ENCODE measurements at places on chromosomes 7 and 10. TPM values are rescaled to one million over a fixed set of nuclear protein-coding genes. Genes with fewer than 3 reads are reported as not detected.

Gene SLC13A1
- total RNA-seq, result not detected

Gene GLCCI1
- total RNA-seq, result 49.8 TPM

Gene LHFPL3
- total RNA-seq, result 0.47 TPM

Gene MLXIPL
- total RNA-seq, result 215 TPM

Gene GPR37
- 76.3 TPM for total RNA-seq

Gene CYP26A1
- not detected for total RNA-seq

Gene TRIM73
- total RNA-seq, result 17.3 TPM

Gene AGMO
- 52.8 TPM for total RNA-seq

Gene ETV1
- 13.9 TPM for total RNA-seq

Gene MCMBP
- total RNA-seq, result 47.4 TPM

Gene TIAL1
- total RNA-seq, result 71.0 TPM

GRCh38 chr7:26655781-26656180 lies 208.6 kb downstream of the SKAP2 start:
- H3K27ac ChIP-seq, result no peak overlapping the region
- H3K4me1 ChIP-seq, result no peaks in the 10 kb centered on the region
- no peaks in the 10 kb centered on the region for H3K36me3 ChIP-seq
- DNase-seq, result no peak
- H3K4me3 ChIP-seq, result no peak overlapping the region
- H3K27me3 ChIP-seq, result no peaks in the 10 kb centered on the region

GRCh38 chr10:31129271-31129670 lies 97.6 kb upstream of the ZNF438 start:
- no peak overlapping the region for H3K27ac ChIP-seq
- no peaks in the 10 kb centered on the region for H3K27me3 ChIP-seq
- H3K4me1 ChIP-seq, result peaks cover 2% of the 10 kb centered on the region
- DNase-seq, result peak; percentile 71
- H3K36me3 ChIP-seq, result no peaks in the 10 kb centered on the region
- no peak overlapping the region for H3K4me3 ChIP-seq

DNA sequence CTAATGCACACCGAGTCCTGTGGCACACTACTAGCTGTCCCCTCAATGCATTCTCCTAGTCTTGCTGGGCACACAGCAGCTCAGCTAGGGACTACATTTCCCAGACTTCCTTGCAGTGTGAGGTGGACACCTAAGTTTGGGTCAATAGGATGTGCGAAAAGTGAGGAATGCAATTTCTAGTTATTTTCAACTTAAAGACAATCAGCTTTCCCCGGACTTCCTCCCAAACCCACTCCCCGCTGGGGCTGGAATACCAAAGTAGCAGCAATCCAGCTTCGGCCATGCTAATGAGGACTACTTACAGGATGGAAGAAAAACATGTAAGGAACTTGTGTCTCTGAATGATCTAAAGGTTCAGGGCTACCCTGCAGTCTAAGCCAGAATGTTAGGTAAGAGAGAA lies 286.4 kb upstream of the LRRN3 start:
- no peaks in the 10 kb centered on the region for H3K27me3 ChIP-seq
- no peak for DNase-seq
- no peak overlapping the region for H3K27ac ChIP-seq
- no peaks in the 10 kb centered on the region for H3K4me1 ChIP-seq
- H3K36me3 ChIP-seq, result no peaks in the 10 kb centered on the region

DNA sequence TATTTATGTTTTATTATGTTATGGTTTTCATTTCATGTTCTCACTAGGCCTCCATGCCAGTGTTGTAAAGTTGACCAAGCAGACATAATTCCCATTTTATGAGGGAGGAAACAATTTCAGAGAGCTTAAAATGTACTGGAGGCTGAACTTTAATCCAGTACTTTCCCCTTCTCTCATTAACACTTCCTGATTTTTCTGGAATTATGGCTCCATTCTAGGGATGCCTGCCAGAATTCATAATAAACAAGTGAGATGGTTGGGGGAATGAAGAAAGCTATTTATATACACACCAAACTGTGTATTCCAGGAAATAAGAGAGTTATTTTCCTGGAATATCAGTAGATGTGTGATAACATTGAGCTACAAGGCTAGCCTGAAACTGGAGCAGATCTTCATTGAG lies 6.9 kb downstream of the TMEM236 start:
- H3K4me1 ChIP-seq, result no peaks in the 10 kb centered on the region
- H3K36me3 ChIP-seq, result no peaks in the 10 kb centered on the region
- no peak overlapping the region for H3K27ac ChIP-seq
- no peak overlapping the region for H3K4me3 ChIP-seq
- DNase-seq, result no peak

- DNase-seq, result peak; percentile 76
- H3K4me3 ChIP-seq, result no peak overlapping the region
- no peaks in the 10 kb centered on the region for H3K36me3 ChIP-seq
- no peaks in the 10 kb centered on the region for H3K27me3 ChIP-seq
- no peak overlapping the region for H3K27ac ChIP-seq
Observed at GRCh38 chr7:105934572-105935185, 28.4 kb upstream of the CDHR3 start.

- no peak overlapping the region for H3K4me3 ChIP-seq
- H3K27ac ChIP-seq, result no peak overlapping the region
- peaks cover 3% of the 10 kb centered on the region for H3K4me1 ChIP-seq
- H3K36me3 ChIP-seq, result no peaks in the 10 kb centered on the region
- DNase-seq, result no peak
Observed at GRCh38 chr7:55411844-55412243, 46.7 kb downstream of the LANCL2 start.

DNA sequence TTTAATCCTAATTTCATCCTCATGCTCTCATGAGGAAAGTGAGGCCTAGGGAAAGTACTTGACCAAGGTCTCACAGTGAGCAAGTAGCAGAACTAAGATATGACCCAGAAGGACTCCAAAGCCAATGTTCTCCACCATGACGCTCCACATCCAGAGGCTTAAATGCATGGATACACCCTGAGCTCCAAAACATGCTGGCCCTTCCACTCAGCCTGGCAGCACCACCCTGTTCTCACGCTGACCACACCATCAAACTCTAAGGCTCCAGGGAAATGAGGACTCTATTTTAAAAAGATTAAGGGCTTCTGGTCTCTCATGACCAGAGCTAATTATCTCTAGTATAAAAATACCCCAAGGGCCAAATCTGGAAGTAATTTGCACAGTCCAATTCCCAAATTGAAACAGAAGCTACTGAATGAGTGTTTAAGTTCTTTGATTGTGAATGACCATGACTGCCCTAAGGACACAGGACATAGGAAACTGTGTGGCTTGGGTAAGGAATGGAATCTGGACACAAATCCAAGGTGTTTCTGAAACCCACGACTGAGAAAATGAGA lies 71.1 kb upstream of the ABLIM1 start:
- H3K4me1 ChIP-seq, result no peaks in the 10 kb centered on the region
- no peak for DNase-seq
- H3K27ac ChIP-seq, result no peak overlapping the region
- H3K27me3 ChIP-seq, result no peaks in the 10 kb centered on the region

- H3K36me3 ChIP-seq, result no peaks in the 10 kb centered on the region
- no peaks in the 10 kb centered on the region for H3K4me1 ChIP-seq
- H3K27me3 ChIP-seq, result no peaks in the 10 kb centered on the region
- DNase-seq, result no peak
- H3K27ac ChIP-seq, result no peak overlapping the region
Observed at GRCh38 chr10:123294109-123294508, 139.9 kb downstream of the BUB3 start.

- no peak overlapping the region for H3K4me3 ChIP-seq
- H3K27me3 ChIP-seq, result no peaks in the 10 kb centered on the region
- no peak for DNase-seq
- no peaks in the 10 kb centered on the region for H3K4me1 ChIP-seq
- H3K36me3 ChIP-seq, result no peaks in the 10 kb centered on the region
Observed at GRCh38 chr7:7816084-7816483, 97.7 kb upstream of the RPA3 start.

- H3K27ac ChIP-seq, result no peak overlapping the region
- H3K4me1 ChIP-seq, result no peaks in the 10 kb centered on the region
- no peaks in the 10 kb centered on the region for H3K36me3 ChIP-seq
- H3K4me3 ChIP-seq, result no peak overlapping the region
- H3K27me3 ChIP-seq, result no peaks in the 10 kb centered on the region
Observed at GRCh38 chr7:114930829-114931655, 9.1 kb downstream of the MDFIC start.

GRCh38 chr7:151472644-151473380 lies 32.9 kb upstream of the CRYGN start:
- no peak for DNase-seq
- no peaks in the 10 kb centered on the region for H3K27me3 ChIP-seq
- no peaks in the 10 kb centered on the region for H3K36me3 ChIP-seq
- H3K27ac ChIP-seq, result no peak overlapping the region

DNA sequence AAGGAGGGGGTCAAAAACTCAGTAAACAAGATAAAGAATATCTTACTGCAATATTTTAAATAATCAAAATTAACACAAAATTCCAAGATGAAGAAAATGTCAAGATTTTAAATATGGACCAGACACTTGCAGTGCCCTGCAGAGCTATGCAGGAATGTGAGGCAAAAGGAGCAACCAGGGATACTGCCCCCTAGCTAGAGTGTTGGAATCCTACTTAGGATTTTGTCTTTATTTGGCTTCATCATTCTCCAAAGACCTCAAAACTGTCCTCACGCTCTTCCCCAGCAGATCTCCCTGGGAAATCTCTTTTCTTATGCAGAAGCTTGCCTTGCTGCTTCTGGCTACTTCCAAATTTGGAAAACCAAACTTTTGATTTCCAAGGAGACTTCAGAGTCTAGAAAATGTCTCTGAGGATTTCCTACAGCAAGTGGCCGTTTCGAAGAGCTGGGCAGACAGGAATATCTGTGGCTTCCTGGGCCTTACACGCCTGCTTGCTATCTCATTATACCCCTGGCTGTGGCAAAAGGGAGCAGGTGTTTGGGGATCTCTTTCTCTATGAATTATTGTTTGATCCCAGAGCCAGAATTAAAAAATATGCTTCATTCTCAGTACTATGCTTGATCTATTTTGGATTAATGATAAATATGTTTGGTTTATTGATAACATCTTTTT lies 232.2 kb upstream of the BMPER start:
- no peak overlapping the region for H3K4me3 ChIP-seq
- no peak overlapping the region for H3K27ac ChIP-seq
- no peaks in the 10 kb centered on the region for H3K27me3 ChIP-seq
- H3K4me1 ChIP-seq, result no peaks in the 10 kb centered on the region

DNA sequence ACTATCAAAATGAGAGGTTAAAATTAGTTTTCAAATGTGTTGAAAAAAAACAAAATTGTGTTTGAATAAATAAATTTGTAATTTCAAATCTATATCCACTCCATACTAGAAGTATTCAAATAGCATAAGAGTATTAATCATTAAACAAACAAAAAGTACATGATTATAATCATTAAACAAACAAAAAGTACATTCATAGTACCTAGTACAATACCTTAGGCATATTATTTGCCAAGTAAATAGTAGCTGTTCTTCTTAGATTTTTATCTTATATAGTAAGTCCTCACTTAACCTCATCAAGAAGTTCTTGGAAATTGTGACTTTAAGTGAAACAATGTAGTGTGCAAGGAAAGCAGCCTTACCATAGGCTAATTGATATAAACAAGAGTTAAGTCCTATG lies 349.3 kb upstream of the VWC2 start:
- no peak overlapping the region for H3K4me3 ChIP-seq
- no peaks in the 10 kb centered on the region for H3K27me3 ChIP-seq
- no peak overlapping the region for H3K27ac ChIP-seq
- H3K36me3 ChIP-seq, result no peaks in the 10 kb centered on the region
- no peak for DNase-seq

- no peak overlapping the region for H3K4me3 ChIP-seq
- no peaks in the 10 kb centered on the region for H3K4me1 ChIP-seq
- no peak overlapping the region for H3K27ac ChIP-seq
- H3K36me3 ChIP-seq, result no peaks in the 10 kb centered on the region
- no peaks in the 10 kb centered on the region for H3K27me3 ChIP-seq
- no peak for DNase-seq
Observed at GRCh38 chr7:124330731-124331407, 298.0 kb upstream of the TMEM229A start.

DNA sequence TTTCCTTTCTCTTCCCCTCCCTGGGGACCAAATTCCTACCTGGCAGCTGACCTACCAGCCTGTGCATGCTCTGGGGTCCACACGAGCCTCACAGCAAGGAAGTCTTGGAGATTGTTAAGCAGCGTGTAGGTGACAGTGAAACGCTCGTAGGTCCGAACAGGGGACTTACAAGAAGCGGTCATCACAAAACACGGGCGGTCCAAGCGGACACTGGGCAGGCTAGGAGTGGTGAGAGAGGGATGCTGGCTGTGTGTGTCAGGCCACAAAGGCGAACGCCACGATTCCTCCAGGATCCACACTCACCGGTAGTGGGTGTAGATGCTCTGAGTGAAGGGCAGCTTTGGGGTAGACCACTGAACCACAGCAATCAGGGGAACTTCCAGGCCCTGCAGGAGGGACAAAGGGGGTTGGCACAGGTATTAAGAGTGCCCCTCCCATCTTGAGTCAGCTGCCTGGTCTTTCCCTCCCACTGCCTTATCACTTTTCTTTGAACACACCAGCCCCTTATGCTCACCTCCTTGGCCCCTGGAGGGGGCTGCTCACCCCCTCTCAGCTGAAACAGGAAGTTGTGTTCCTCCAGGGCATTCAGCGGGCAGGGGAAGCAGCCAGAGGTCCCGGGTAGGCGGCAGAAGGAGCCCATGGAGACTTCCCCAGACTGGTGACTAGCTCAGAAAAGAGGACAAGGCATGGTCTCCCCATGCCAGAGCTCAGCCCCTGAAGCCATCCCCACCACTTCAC lies 2.0 kb downstream of the TRAPPC14 start:
- H3K36me3 ChIP-seq, result no peaks in the 10 kb centered on the region
- no peaks in the 10 kb centered on the region for H3K27me3 ChIP-seq
- DNase-seq, result no peak
- H3K4me3 ChIP-seq, result no peak overlapping the region
- H3K4me1 ChIP-seq, result peaks cover 8% of the 10 kb centered on the region
- H3K27ac ChIP-seq, result no peak overlapping the region

GRCh38 chr7:133822868-133823552 lies 304.1 kb upstream of the LRGUK start:
- H3K4me3 ChIP-seq, result no peak overlapping the region
- no peaks in the 10 kb centered on the region for H3K36me3 ChIP-seq
- H3K27me3 ChIP-seq, result no peaks in the 10 kb centered on the region
- peak; percentile 42 for DNase-seq

DNA sequence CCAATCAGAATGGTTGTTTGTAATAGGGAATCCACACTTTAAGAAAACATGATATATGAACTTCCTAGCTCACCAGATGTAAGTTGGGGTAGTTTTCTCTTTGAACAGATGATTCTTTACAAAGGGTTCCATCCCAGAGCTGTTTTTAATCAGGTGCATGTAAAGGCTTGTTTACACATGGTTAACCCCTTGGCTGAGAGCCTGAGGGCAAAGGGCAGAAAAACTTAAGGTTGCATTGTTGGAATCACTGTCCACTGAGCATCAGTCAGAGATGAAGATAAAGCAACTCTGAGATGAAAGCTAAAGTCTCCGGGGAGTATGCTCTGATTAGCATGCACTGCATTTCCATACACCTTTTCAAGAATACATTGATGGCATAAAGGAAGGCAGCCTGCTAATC lies 518.2 kb downstream of the SORCS3 start:
- H3K4me1 ChIP-seq, result no peaks in the 10 kb centered on the region
- no peaks in the 10 kb centered on the region for H3K27me3 ChIP-seq
- no peak overlapping the region for H3K27ac ChIP-seq
- no peak overlapping the region for H3K4me3 ChIP-seq
- H3K36me3 ChIP-seq, result no peaks in the 10 kb centered on the region

GRCh38 chr7:74029991-74030415 lies 2.0 kb downstream of the ELN start:
- no peaks in the 10 kb centered on the region for H3K36me3 ChIP-seq
- peak overlapping the region; percentile 69 for H3K4me3 ChIP-seq
- DNase-seq, result peak; percentile 30
- no peak overlapping the region for H3K27ac ChIP-seq
- H3K4me1 ChIP-seq, result peaks cover 52% of the 10 kb centered on the region
